ENCODE measurements at places on chromosomes 11 and 22.
A peak's percentile ranks its signal among the peaks of the same experiment; 100 is the strongest.

DNA sequence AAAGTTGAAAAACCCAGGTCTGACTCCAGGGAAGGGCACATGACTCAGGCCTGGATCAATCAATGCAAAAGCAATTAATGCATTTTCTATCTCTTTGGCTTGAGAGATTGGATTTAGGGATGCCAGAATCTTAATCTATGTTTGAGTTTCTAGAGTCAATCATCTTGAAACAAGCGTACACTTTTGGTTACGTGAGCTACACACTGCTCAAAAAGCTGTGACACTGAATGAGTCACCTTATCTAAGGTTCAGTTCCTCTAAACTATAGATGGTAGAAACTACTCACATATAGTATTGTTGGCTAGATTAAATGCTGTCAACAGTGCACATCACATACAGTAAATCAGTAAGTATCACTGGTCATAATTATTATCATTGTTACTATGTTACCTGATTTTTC is 24.2 kb downstream of the MRE11 start:
- no peak for DNase-seq

GRCh38 chr11:108333403-108333899 is 110.6 kb downstream of the ATM start:
- no peak for DNase-seq

GRCh38 chr22:22897947-22898346 is 10.3 kb downstream of the IGLL5 start:
- DNase-seq = no peak

DNA sequence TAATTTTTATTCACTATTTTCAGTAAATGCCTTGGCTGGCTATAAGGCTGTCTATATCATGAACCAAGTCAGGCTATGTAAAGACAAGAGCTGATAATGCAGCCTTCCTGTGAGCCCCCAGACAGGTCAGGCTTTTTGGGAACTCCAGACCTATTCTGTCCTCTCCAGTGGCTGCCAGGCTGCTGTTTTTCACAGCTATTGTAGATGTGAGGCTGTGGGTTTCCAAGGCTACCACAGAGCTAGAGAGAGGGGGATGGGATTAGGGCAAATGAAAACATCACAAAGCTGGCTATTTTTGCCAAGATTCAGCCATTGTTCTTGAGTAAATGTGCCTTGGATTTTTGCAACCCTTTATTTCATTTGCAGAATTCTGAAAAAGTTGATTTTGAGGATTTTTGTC is 55.7 kb upstream of the SORL1-AS1 start:
- DNase-seq = no peak

- peak; percentile 68 for DNase-seq
These were observed 72.7 kb downstream of the AMBRA1 start for GRCh38 chr11:46520971-46521745.

DNA sequence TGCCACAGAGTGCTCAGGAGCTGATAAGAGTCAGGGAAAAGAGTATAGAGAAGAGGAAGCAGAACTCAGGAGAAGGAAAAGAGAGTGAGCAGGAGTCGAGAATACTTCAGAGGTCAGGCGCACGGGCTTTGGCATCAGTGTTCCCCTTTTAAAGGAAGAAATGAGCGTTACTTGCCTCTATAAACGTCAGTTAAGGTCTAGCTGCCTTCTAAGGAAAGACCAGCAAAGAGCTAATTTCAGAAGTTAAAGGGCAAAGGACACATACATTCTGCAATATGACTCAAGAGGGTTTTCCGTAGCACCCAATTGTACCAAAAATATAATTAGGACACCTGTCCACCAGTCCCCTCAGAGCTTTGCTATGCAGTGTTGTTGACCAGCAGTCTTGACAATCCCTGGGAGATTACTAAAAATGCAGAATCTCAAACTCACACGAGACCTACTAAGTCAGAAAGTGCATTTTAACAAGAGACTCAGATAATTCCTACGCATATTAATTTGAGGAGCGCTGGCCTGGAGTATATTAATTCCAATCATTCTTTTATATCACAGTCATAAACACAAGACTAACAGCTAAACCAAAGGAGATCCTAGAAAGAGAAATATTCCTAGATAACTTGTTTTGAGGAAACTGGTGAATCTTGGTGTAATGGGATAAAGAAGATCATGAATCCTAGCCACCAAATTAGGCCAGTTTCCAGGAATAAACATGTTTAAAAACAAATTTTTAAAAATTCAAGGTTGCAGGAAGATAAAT is 249.0 kb downstream of the CADM1 start:
- DNase-seq = no peak

DNA sequence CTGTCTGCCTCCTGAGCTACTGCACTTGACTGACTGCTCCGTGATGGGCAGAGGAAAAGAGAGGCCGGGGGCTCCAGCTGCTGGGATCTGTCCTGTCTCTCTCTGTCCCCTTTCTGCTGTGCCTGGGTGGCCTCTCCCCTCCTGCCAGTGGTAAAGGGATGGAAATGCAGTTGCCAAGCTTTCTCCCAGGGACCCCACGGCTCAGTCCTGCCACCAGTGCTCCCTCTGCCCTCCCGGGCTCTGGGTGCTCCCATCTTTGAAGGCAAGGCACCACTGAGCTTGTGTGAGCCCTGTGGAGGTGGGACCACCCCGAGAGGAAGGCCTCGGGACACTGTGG is 32.0 kb downstream of the NADSYN1 start:
- no peak for DNase-seq

DNA sequence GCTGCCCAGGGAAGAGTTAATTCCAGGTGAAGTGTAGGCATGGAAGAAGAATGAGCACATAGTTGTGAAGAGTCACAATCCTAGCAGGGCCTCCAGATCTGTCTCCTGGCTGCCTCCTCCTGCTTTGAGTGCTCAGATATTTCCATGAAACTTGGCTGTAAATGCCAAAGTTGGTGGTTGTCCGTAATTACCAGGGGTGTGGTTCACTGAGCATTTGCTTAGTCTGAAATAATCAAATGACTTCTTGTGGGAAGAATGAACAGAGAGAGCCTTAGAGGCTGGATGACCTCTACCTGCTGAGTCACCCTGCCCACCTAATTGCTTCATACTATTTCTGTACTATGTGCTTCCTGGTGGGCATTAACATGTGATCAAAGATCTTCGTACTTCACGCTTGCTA is 50.9 kb downstream of the APIP start:
- no peak for DNase-seq

DNA sequence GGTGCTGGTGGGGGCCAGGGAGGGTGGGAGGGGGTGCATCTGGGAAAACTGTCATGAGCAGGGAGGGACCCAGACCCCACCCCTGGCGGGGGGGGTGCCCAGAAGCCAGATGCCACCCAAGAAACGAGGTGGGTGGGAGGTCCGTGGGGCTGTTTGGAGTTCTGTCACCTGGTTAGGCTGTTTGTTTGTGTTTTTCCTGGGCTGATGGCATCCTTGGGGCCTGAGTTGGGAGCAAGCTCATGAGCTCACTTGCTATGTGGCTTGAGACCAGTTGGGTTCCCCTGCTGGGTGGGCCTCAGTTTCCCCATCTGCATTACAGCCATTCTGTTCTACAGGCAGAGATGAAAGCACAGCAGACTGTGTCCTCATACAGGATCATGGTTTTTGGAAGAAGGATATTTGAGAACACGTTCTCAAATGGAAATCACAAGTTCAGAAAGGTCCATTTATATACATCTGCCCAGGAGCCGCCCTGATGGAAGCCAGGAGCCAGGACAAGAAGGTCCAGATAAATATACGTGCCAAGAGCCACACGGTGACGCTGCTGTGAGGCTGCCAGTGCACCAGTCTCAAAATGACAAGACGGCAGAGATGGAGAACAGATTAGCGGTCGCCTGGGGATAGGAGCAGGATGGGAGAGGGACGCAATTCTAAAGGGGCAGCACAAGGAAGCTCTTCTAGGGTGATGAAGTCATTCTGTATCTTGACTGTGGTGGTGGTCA is 312.9 kb downstream of the MN1 start:
- no peak for DNase-seq

- no peak for DNase-seq
These were observed 23.4 kb downstream of the SNX19 start for GRCh38 chr11:130892861-130893260.

- no peak for DNase-seq
These were observed 28.5 kb downstream of the ARHGAP1 start for GRCh38 chr11:46671958-46672315.

- DNase-seq = no peak
These were observed 4.7 kb downstream of the CCDC34 start for GRCh38 chr11:27358296-27358695.
